ENCODE measurements at places on chromosomes 2 and 18. TPM values are rescaled to one million over a fixed set of nuclear protein-coding genes. Genes with fewer than 3 reads are reported as not detected.

The B3GNT7 gene
- 2.6 TPM for total RNA-seq

The SDC1 gene
- 148 TPM for total RNA-seq

The C2orf66 gene
- total RNA-seq: 0.14 TPM

The RSAD2 gene
- total RNA-seq: 0.53 TPM

The SOWAHC gene
- total RNA-seq: 10.3 TPM
